Stimulated activated CD8-positive, alpha-beta memory T cell treated with anti-CD3 and anti-CD28 coated beads, Interleukin-15, amount 100 ng/mL, for 24 hours (primary cell): ENCODE measurements at places on chromosomes 2 and 18.

- DNase-seq: no peak
Measured at GRCh38 chr2:151325581-151326095, 31.8 kb upstream of the TNFAIP6 start.

DNA sequence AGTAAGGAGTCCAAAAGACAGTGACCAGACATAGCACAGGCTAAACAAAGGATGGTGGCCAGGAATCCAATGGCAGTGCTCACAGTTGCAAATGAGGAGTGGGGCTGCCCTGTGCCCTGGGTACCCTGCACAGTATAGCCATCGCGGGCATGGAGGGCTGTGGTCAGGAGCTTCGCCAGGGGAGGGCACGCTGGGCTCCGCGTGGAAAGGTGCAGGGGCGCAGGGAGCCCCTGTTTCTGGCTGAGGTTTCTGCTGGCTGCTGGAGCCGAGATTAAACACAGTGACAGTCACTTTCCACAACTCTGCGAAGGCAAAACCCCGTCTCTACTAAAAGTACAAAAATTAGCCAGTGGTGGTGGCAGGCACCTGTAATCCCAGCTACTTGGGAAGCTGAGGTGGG lies 194.7 kb downstream of the GALR1 start:
- DNase-seq: no peak

GRCh38 chr2:43311276-43311675 lies 84.9 kb upstream of the ZFP36L2 start:
- DNase-seq: no peak

DNA sequence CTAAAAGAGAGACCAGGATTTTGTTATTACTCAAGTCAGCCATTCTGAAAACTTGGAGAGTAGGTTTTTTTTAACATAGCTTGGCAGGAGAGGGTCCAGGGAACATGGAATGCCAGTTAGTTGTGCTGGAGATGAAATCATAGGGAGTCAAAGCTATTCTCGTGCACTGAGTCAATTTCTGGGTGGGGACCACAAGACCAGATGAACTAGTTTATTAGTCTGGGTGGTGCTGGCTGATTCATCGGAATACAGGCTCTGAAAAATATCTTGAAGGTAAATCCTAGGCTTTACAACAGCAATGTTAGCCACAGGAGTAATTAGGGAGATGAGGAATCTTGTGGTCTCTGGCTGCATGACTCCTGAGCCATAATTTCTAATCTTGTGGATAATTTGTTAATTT lies 921.4 kb downstream of the TRIB2 start:
- DNase-seq: no peak

- DNase-seq: no peak
Measured at GRCh38 chr2:2707206-2707991, 376.3 kb upstream of the MYT1L start.

- DNase-seq: no peak
Measured at GRCh38 chr2:28586867-28587266, 91.0 kb downstream of the PLB1 start.

DNA sequence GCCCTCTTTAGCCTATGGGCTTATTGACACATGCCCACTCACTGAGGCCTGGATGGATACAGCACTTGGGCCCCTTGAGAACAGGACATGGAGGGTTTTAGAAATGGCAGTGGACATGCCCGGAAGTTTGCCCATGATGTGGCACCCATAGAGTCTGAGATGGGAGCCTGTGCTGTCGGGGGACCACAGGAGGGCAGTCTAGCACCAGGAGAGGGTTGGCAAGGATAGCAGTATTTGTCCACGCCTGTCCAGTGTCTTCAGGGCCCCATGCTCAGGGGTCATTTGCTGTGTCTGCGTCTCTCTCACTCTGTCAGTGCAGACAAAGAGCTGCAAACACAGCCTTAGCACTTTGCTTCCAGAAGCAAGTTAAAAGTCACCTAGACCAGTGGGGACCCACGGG lies 48.7 kb downstream of the IL1RL2 start:
- no peak for DNase-seq

GRCh38 chr18:48735080-48735676 lies 196.3 kb downstream of the CTIF start:
- no peak for DNase-seq
